ENCODE measurements at places on chromosomes 5 and 9. TPM values are rescaled to one million over a fixed set of nuclear protein-coding genes. Genes with fewer than 3 reads are reported as not detected.

PCDHB15 gene
- not detected for total RNA-seq

SIT1 gene
- total RNA-seq = 218 TPM

SPZ1 gene
- 0.15 TPM for total RNA-seq

BARHL1 gene
- not detected for total RNA-seq

ANXA1 gene
- 125 TPM for total RNA-seq

C5orf24 gene
- 35.5 TPM for total RNA-seq

PRRX2 gene
- total RNA-seq = 1.5 TPM

ARSI gene
- total RNA-seq = not detected

SPATA9 gene
- total RNA-seq = not detected

PCDHGA2 gene
- total RNA-seq = 0.07 TPM

PDE6A gene
- total RNA-seq = not detected

SLC25A2 gene
- 0.56 TPM for total RNA-seq

MYORG gene
- total RNA-seq = 1.2 TPM

C9 gene
- total RNA-seq = not detected

ARID3C gene
- 0.49 TPM for total RNA-seq

TLX3 gene
- total RNA-seq = not detected

RECK gene
- 6.2 TPM for total RNA-seq

SUB1 gene
- 479 TPM for total RNA-seq

GABRA1 gene
- total RNA-seq = not detected

PRELID1 gene
- total RNA-seq = 190 TPM

CYFIP2 gene
- total RNA-seq = 392 TPM

EXD3 gene
- total RNA-seq = 8.7 TPM

FOXD4L4 gene
- 0.20 TPM for total RNA-seq

PLPP7 gene
- not detected for total RNA-seq

FAM153A gene
- total RNA-seq = 8.6 TPM

Measured in T-helper 1 cell treated with Interleukin-12 subunit alpha and Interleukin-12 subunit beta and Interleukin-4 antibody, amounts not matched to agents 30 ng/mL and 1 ng/mL, for 36 hours (primary cell).